Thymus (tissue), 14 donors: ENCODE measurements at places on chromosomes 6 and 20.

GRCh38 chr6:1618311-1619097 lies 8.8 kb downstream of the FOXC1 start:
- no peak for DNase-seq

DNA sequence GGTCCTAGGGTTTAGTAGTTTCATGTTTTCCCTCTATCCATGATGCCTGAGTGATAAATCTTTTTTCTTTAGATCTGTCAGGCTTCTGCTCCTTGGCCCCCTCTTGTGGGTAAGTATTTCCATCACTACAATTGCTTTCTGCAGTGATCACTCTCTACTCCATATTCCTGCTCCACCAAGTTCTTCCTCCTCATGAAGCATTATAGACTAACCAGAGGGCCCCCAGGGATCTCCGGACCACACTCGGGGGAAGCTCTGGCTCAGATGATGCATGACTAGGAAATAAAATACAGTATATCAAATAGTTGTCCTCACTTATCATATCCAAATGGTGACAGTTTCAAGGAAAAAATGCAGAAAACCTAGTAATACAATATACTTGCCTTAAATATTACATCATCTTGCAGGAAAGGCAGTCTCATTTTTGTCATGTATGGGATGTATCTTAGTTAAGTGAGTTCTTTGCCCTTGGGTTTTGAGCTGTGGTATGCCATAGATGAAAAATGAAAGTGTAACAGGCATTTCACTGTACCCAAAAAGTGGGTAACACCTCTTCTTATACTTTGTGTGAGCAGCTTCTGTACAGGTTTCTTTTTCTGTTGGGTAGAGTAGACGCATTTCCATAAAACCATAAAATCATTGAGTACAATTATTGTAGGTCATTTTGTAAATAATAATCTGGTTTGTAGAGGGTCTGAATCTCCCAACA lies 200.9 kb upstream of the EYA4 start:
- no peak for DNase-seq

GRCh38 chr6:87731818-87732661 lies 30.0 kb upstream of the AKIRIN2 start:
- no peak for DNase-seq

GRCh38 chr6:149960488-149960887 lies 3.3 kb upstream of the ULBP1 start:
- DNase-seq = no peak

DNA sequence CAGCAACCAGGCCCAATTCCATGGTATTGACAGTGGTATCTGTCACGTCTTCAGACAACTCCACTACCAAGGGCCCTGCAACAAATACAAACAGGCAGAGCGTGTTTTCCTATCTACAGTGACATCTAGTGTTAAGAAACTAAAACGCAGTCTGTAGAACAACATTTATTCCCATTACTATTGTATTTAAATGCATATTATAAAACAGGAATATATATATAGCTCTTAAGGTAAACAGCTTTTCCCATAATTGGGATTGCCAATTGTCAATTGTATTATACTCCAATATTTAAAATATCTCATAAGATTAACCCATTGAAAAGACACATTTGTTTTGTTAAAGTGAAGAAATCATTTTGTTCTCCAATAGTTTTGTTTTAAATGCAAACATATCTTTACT lies 97.2 kb downstream of the KIF16B start:
- peak; percentile 6 for DNase-seq

- no peak for DNase-seq
These were observed 33.9 kb downstream of the PHACTR2 start for GRCh38 chr6:143711714-143712113.

DNA sequence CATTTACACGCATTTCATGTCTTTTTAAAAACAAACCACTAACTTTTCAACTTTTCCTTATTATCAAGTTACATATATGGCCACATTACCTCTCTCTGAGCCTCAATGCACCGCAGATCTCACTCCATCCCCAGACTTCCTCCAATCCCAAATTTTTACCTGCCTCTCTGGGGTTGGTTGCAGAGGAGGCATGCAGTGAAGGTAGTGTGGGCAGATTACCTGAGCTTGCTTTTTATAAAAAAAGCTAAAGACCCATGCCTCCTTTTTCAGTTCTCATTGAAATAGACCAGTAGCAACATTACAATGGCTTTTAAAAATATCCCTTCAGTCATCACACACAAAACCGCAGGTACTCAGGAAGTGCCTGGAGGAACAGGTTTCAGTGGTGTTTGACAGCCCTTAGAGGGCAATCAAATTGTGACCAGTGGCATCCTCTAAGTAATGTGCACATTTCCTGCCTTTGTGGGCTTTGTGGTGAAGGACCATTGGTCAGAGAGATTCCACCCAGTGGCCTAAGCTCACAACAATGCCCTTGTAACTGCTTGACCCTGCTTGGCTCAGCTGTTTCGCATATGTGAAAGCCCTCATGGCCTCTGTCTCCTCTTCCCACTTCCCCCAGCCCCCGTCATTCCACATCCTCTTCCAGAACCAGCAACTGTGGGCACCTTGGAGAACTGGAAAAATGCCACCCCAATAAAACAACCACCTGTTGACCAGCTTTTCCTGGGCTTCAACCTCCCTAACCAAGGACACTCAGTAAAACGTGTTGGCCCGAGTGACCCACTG lies 30.2 kb upstream of the IL17A start:
- no peak for DNase-seq

- DNase-seq = no peak
These were observed 130.1 kb upstream of the DST start for GRCh38 chr6:56772737-56773184.

- DNase-seq = no peak
These were observed 206.2 kb downstream of the WDR27 start for GRCh38 chr6:169495601-169496000.

GRCh38 chr6:138989098-138989983 lies 1.3 kb upstream of the REPS1 start:
- no peak for DNase-seq

DNA sequence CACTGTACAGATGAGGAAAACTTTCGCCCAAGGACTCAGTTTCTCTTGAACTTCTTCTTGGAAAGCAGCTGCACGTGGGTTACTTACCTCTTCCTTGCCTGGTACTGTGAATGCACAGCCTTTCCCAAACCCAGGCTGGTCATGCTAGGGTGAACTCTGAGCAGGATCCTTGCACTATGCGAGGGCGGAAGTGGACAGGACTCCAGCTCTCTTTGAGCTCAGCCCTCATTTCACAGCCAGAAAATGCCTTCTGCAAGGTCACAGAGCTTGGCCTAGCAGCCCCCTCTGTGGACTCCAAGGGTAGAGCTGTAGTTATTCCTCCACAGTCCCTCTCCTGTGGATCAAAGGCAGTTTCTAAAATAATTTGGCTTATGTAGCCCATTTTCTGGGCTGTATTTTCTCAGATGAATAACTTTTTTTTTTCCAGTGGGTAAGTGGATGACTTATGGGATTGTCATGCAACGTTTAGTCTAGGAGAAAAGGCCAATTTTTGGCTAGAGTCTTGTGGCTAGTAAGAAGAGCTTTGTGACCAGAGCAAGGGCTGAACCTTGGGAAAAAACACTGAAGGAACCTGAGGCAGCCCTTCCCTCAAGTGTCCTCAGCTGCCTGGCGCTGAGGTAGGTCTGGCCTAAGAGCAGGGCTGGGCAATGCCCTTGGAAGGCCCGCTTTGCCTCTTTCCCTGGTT lies 172.7 kb downstream of the SCP2D1 start:
- DNase-seq = no peak

GRCh38 chr6:157020881-157021343 lies 243.7 kb downstream of the ARID1B start:
- DNase-seq = no peak

- no peak for DNase-seq
These were observed 509.9 kb upstream of the ID4 start for GRCh38 chr6:19327241-19327640.

- no peak for DNase-seq
These were observed 155.8 kb upstream of the AFDN start for GRCh38 chr6:167670938-167671338.

DNA sequence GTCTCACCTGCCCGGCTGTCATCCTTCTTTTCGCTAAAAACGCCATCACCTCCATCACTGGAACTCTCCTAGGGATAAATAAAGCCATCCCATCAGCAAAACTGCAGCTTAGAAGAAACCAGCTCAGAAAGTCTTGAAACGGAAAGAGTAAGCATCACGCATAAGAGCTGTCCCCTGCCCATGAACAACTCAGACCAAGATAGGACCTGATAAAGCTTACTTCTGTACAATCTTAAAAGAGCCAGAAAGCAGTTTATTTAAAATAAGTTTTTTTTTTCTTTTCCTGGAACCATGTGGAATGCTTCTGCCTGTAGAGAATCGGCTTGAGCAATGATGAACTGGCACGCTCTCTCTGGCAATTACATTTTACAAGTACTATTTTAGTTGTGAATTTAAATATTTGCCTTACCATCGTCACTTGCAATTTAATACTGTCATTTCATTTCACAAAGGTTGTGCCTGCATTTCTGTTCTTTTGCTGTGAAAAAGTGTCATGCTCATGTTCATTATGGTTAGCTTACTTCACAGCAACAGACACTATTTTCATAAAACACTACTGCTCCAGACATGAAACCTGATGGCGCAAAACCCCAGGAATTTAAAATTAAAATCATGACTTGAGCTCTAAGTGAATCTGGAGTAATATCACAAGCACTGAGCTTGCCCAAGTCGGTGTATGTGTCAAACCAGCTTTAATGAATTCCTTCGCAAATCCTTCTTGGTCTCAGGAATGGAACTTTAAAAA lies 59.6 kb upstream of the EMILIN3 start:
- DNase-seq = no peak

DNA sequence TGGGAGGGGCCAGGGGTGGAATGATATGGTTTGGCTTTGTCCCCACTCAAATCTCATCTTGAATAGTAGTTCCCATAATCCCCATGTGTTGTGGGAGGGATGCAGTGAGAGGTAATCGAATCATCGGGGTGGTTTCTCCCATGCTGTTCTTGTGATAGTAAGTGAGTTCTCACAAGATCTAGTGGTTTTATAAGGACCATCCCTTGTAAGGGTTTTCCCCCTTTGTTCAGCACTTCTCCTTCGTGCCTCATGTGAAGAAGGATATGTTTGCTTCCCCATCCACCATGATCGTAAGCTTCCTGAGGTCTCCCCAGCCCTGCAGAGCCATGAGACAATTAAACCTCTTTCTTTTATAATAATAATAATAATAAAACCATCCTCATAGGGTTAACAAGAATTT lies 88.8 kb upstream of the PRND start:
- DNase-seq = no peak

DNA sequence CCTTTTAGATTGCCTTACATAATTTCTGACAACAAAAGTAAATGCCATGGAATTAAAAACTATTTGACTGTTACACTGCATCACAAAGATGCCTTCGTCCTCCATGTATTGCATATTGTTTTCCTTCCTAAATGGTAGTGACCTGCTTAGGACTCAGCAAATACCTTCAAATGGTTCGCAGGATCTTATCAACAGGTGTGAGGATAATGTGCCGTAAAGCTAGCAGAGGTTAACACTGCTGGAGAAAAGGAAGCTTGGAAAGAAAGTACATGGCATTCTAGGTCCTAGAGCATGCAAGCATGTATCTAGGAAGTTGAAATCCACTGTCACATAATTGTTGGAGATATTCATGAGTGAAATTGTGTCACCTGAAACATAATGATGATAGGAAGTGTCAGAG lies 5.5 kb downstream of the CLVS2 start:
- no peak for DNase-seq

DNA sequence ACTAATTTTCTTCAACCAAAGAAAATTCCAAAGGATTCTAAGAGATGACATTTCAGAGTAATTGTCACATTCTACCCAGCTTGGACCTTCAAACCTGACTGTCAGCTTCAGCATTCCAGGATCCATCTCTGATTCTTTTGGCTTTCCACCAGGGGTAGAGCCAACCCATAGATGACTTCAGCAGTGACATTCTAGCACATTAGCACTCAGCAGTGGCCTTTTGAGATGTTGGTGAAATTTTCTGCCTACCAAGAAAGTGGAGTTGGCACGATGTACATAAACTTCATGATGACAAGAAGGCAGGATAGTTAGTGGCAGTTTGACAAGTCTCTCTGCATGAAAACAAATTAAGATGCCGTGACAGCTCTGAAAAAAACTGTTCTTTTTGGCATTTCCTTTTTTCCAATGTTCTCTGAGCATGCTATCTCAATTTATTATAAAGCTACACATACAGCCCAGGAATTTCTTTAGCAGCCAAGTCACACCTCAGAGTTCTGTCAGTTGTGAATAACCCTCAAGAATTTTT lies 466.5 kb upstream of the RNF217 start:
- no peak for DNase-seq

- DNase-seq = no peak
These were observed 14.0 kb downstream of the TPD52L2 start for GRCh38 chr20:63878899-63879663.

GRCh38 chr6:85966828-85967227 lies 324.1 kb upstream of the SYNCRIP start:
- DNase-seq = no peak

GRCh38 chr6:137266309-137266586 lies 47.1 kb upstream of the IFNGR1 start:
- no peak for DNase-seq

GRCh38 chr20:44728801-44729443 lies 13.8 kb downstream of the CCN5 start:
- DNase-seq = no peak

- no peak for DNase-seq
These were observed 556.8 kb upstream of the PTCHD4 start for GRCh38 chr6:48667797-48668196.

GRCh38 chr6:6005051-6006005 lies 1.4 kb downstream of the NRN1 start:
- DNase-seq = peak; percentile 37

DNA sequence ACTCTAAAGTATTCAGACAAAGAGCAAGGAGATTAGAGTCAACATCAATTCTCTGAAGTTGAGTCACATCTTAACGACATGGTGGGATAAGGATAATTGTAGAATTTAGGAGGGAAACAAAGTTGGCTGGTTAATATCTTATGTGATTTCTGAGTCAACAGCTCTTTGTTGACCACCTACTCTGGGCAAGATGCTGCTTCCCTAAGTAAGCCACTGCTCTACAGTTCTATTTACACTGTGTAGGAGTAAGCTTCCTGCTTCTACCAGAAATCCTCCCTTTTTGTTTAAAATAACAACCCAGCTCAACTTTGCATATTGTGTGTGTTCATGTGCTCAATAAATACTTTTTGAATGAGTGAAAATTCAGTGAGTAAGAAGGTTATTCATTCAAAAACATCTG lies 3.1 kb downstream of the HS3ST5 start:
- no peak for DNase-seq

GRCh38 chr20:3109350-3110302 lies 25.1 kb upstream of the AVP start:
- no peak for DNase-seq
